Right hindlimb (tissue), 1 donor: ENCODE measurements at places on chromosomes 7 and 10.

DNA sequence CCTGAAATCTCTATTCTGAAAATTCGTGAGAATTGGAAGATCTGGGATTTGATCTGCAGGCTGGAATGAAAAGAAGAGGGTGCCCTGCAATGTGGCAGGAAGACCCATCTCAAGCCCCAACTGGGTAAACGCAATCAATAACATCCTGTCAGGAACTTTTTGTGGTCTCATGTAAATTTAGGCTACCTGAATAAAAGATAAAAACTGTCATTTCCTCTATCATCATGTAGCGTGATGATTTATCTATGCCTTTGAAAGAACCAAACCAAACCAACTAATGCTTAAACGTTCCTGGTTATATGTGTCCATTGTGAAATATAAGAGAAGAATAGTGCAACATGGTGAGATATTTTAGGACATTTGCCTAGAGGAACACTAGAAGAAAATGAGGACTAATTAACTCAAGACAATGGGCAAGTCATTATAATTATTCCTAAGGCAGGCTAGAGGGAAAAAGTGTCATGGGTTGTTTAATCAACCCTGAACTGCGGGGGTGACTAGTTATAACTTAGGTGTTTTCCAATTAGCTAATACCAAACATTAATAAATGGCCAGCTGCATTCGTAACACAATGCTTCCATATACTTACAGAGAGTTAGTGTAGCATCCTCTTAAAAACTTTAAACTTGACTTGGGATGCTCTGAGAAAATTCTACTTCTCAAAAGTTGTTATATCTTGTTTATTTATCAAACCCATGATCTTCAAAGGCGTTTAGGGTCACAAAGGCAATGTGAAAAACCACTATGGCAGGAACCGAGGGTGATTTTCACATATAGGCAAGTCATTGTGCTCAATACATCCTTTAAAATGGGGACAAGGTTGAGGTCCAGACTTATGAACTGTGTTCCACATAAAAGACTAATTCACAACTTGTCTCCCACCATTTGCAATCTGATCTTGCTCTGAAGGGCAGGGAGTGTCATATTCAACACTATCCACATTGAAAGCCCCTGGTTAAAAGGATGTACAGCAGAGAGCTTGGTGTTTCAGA is 48.6 kb upstream of the ADO start:
- no peak for DNase-seq

DNA sequence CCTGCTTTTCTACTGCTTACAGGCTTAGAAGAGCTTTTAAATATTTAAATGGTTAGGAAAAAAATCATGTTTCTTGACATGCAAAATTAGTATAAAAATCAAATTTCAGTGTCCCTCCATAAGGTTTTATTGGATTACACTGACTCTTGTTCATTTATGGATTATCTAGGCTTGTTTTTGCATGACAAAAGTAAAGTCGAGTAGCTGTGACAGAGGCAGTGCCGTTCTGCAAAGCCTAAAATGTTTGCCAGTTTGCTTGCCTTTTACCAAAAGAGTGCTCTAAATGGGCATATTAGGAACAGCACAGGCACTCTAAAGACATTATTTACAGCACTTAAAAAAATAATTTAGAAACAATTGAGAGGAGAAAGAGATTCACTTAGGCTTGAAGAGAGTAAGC is 139.6 kb downstream of the TSPAN12 start:
- no peak for DNase-seq

GRCh38 chr7:21915140-21915539 is 30.6 kb downstream of the CDCA7L start:
- no peak for DNase-seq

- no peak for DNase-seq
Observed at GRCh38 chr10:112603062-112603461, 156.0 kb downstream of the VTI1A start.

DNA sequence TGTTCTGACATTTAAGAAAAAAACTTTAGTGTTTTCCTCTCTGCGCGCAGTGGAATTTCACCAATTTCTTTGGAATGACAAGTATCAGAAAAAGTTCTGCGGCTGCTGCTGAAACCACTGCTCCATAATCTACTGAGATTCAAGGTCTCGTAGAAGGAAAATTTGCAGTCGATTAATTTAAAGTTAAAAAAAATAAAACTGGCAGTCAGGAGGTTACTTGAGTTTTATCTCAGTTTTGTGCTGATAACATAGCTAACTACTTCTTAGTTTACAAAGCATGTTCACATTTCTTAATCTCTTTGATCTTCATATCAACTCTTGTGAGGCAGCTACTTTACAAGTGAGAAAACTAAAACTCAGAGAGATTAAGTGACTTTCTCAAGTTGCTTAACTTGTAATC is 18.2 kb upstream of the CALD1 start:
- no peak for DNase-seq

DNA sequence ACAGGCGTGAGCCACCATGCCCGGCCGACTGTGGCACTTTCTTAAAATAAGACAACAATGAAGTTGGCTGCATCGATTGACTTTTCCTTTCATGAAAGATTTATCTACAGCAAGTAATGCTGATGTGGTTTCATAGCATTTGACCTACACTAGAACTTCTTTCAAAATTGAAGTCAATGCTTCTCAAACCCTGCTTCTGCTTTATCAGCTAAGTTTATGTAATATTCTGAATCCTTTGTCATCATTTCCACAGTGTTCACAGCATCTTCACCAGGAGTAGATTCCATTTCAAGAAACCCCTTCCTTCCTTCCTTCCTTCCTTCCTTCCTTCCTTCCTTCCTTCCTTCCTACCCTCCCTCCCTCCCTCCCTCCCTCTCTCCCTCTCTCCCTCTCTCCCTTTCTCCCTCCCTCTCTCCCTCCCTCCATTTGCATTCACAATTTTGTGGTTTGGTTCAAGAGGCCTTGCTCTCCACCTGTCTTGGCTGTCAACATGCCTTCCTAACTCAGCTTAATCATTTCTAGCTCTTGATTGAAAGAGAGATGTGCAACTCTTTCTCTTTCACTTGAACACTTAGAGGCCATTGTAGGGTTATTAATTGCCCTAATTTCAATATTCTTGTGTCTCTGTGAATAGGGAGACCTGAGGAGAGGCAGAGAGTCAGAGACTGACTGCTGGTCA is 52.1 kb downstream of the HDAC9 start:
- no peak for DNase-seq

DNA sequence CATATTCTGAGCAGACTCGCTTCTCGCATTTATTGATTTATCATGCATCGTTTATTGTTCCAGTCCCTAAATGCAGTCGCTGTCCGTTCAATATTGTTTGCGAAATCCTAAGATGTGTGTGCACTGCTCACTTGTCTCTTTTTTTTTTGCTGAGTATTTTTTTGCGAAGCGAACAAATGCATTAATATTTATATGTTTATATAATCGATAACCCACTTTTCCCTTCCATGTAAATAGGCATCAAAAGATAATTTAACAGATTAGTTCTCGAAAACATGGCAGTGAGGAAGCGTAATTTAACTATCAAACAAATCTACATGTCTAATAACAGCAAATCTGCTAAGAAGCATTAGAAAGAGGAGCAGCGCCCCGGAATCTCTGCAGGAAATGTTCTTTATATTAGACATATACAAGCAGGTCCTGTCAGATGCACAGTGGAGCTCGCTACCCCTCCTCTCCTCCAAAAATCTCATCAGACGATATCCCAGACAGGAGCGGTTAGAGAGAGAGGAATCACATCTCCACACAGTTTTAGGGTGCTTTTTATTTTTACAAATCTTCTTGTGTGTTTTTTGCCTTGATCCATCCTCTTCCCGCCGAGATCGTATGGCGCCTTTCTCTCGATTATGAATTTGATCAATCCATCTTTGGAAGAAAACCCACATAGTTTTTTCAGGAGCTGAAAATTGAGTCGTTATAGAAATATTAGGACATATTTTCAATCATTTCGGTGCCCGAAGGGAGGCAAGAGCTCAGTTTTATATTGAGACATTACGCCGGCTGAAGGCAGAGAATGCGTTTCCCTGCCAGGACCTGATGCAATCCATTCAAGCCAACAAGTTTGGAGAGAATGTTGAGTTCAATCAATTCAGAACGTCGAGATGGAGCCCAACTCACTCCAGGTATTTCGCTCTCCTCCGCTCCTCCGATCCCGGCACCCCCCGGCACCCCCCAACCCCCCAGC is at the start of gene ARID5B:
ARID5B (plus strand) TSS at position 871 of the 964 bp plus-strand sequence; CDS start at position 882, 11 bp downstream.
- DNase-seq, result peak; percentile 71

- DNase-seq, result no peak
Observed at GRCh38 chr7:15086131-15086611, 183.6 kb upstream of the DGKB start.

DNA sequence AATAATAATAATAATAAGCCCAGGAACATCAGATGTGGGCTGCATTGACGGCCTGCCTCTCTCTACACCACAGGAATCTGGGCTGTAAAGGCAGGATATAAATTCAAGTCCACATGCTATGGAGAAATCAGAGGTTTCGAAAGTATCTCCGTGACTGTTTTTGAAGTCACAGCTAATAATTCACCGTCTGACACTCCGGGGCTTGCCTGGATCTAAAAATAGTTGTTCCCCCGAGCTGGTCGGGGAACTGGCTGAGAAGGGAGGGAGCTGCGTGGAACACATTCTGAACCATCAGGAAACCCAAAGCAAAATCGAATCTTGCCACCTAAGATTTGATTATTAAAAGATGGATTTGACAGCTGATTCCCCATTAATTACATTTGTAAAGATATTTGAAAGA is 35.4 kb downstream of the KLF6 start:
- peak; percentile 47 for DNase-seq

GRCh38 chr7:45967591-45968157 is 46.6 kb upstream of the IGFBP3 start:
- DNase-seq, result no peak

- no peak for DNase-seq
Observed at GRCh38 chr10:86258499-86258898, 108.1 kb downstream of the GRID1 start.
